AG09309 (cell line): ENCODE measurements at places on chromosomes 12 and 14.

- DNase-seq = no peak
These were observed 359.2 kb downstream of the RMST start for GRCh38 chr12:97821806-97822205.

DNA sequence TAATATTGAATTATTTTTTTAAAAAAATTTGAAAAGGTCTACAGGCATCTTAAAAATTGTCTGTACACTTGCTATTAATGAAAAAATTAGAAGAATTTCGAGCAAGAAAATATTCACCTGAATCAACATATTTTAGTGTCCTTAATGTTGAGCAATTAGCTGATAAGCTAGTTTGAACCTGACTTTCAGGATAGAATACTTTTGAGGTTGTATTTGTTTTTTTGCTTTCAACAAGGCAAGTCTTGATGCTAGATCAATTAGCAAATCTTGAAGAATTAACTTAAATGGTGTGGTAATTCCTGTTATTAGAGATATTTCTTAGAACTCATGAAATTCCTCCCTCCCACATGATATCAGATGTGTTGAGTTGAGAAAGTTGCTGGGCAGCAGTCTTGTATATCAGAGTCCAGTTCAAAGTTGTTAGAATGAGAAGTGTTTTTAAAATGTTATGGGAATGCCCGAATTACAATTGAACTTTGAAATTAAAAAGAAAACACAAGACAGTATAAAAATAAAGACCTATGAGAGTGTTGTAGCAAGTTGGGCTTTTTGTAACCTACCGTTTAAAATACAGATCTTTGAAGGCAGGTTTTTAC lies 119.2 kb downstream of the TRMT5 start:
- DNase-seq = no peak

DNA sequence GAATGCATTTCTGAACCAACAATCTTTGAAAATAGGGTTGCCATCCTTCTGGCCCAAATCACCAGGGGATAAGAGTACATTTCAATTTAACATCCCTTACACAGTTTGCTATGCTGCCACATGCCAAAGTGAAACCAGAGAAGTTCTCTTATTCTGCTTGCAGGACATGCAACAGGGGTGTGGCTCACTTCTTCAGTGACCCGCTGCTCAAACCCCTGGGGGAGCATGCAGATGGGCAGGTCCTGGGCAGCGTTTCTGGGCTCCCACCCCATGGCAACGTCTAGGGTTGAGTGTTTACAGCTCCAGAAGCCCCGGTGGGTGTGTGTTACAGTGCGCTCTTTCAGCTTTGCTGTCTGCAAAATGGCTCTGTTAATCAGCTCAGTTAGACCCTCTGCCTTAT lies 1306.3 kb upstream of the TMEM132C start:
- DNase-seq = no peak

GRCh38 chr12:7112041-7112440 lies 3.0 kb upstream of the C1RL start:
- DNase-seq = no peak

DNA sequence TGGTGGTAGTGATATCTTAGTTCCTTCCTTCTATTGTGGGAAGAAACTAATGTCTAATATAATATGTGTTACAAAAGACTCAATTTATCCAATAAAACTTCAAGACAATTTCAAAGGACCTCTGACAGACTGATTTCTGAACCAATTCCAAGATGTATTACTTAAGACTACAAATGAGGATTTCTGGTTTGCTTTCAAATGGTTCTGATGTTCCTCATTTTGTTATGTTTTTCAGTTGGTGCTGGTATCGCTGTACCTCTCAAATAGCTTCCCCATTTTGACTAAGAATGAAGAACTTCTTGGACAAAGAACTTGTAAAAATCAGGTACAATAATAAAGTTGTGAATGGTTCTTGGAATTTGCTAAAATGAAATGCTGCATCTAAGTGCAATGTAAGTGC lies 19.4 kb upstream of the MBIP start:
- no peak for DNase-seq
